Fibroblast of lung (primary cell): ENCODE measurements at places on chromosomes 12 and 14.
A peak's percentile ranks its signal among the peaks of the same experiment; 100 is the strongest.

GRCh38 chr12:98478606-98479005 lies 36.8 kb upstream of the TMPO start:
- H3K4me1 ChIP-seq = no peaks in the 10 kb centered on the region
- DNase-seq = no peak
- no peaks in the 10 kb centered on the region for H3K27me3 ChIP-seq

GRCh38 chr12:42660968-42661937 lies 71.7 kb upstream of the PRICKLE1 start:
- no peaks in the 10 kb centered on the region for H3K36me3 ChIP-seq
- H3K27me3 ChIP-seq = no peaks in the 10 kb centered on the region
- H3K4me3 ChIP-seq = no peak overlapping the region

DNA sequence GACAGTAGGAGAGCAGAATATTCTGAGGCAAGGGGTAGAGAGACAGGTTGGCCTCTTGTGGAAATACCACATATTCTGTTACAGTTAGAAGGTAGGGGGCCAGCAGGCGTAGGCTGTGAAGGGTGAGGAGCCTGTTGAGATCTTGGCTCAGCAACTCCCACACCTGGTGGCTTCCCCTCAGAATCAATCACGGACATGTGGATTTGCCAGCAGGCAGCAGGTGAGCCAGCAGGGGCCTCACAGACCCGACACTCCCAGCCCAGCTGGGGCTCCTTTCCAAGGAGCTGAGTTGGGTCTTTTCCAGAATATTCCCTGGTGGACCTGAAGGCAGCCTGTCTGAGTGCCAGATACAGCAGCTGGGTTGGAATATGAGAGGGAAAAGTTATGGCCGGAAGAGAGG lies 150.0 kb upstream of the CRY1 start:
- no peaks in the 10 kb centered on the region for H3K27me3 ChIP-seq
- H3K36me3 ChIP-seq = no peaks in the 10 kb centered on the region

- DNase-seq = no peak
- H3K27me3 ChIP-seq = no peaks in the 10 kb centered on the region
- no peak overlapping the region for H3K4me3 ChIP-seq
- no peak overlapping the region for H3K27ac ChIP-seq
- peaks cover 7% of the 10 kb centered on the region for H3K4me1 ChIP-seq
- H3K36me3 ChIP-seq = peaks cover 4% of the 10 kb centered on the region
Observed at GRCh38 chr14:105018414-105018813, 2.5 kb downstream of the CDCA4 start.

- H3K4me1 ChIP-seq = no peaks in the 10 kb centered on the region
- no peak for DNase-seq
- no peaks in the 10 kb centered on the region for H3K36me3 ChIP-seq
- H3K27ac ChIP-seq = no peak overlapping the region
- no peaks in the 10 kb centered on the region for H3K27me3 ChIP-seq
Observed at GRCh38 chr14:51500776-51501175, 150.9 kb upstream of the FRMD6 start.

DNA sequence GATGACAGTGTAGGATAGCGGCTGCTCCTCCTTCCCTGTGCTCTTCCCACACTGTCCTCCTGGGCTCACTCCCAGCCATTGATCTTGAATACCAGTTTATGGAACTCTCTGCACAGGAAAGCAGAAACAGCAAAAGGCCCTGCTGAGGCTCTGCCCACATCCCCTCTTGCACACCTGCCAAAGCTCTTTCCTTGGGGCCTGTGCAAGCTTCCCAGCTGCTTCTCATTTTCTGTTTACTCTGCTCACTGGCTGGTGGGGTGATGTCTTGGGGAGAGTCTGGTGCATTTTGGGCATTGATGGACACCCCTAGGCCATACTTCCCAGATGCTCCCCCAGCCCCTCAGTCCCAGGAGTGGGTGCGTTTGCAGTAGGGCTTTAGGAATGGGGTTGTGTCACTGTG lies 361.8 kb downstream of the TMEM121 start:
- H3K4me3 ChIP-seq = no peak overlapping the region
- H3K27ac ChIP-seq = no peak overlapping the region
- no peak for DNase-seq
- no peaks in the 10 kb centered on the region for H3K27me3 ChIP-seq
- H3K4me1 ChIP-seq = no peaks in the 10 kb centered on the region

DNA sequence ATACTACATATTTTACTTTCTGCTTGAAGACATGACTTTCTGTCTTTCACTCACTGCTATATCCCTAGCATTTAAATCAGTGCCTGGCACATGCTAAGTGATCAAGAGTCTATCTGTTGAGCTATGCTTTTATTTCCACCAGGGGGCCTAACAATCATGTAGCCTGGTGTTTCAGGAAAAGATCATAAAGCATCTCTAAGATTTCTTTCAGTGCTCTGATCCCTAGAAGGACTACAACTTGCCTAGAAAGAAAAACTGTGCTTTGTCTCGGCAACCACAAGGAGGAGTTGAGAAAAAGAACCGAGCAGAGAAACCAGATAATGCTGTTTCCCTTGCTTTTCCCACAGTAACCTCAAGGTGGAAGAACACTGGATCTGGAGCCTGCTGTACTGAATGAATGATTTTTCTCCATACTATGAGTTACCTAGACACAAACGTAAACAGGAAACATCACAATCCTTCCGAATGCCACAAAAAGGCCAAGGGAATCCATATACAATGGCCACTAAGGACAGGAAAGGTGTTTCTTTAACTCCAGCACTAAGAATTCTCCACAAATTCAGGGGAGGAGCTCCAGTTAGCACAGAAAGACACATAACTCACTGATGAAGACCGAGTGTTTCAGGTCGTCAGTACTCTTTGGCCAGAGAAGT lies 1.2 kb downstream of the CRY1 start:
- peaks cover 4% of the 10 kb centered on the region for H3K4me1 ChIP-seq
- no peaks in the 10 kb centered on the region for H3K36me3 ChIP-seq
- H3K27ac ChIP-seq = peak overlapping the region; percentile 97
- DNase-seq = peak; percentile 95

- no peaks in the 10 kb centered on the region for H3K27me3 ChIP-seq
- H3K27ac ChIP-seq = no peak overlapping the region
- H3K4me3 ChIP-seq = no peak overlapping the region
Observed at GRCh38 chr12:117476341-117476740, 114.9 kb upstream of the NOS1 start.

DNA sequence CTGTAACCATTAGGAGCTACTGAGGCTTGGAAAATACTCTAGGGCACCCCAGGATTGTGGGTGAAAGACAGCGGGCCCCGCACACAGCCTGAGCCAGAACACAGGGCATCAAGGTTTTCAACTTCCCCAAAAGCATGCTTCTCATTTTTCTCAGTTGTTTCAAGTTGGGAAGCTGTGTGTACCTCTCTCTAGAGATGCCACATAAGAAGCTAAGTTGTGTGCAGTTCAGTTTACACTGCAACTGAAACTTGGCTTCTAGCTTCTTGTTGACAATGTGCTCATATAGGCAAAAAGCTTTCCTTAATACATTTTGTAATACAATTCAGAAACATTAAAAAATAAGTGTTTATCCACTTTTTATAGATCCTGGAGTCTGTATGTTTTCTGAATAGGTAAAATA lies 88.1 kb upstream of the PTPRR start:
- no peaks in the 10 kb centered on the region for H3K36me3 ChIP-seq
- no peaks in the 10 kb centered on the region for H3K27me3 ChIP-seq
- H3K4me3 ChIP-seq = no peak overlapping the region
- no peak for DNase-seq
- H3K27ac ChIP-seq = no peak overlapping the region

- H3K27me3 ChIP-seq = no peaks in the 10 kb centered on the region
- DNase-seq = no peak
- H3K36me3 ChIP-seq = no peaks in the 10 kb centered on the region
- no peak overlapping the region for H3K27ac ChIP-seq
- no peaks in the 10 kb centered on the region for H3K4me1 ChIP-seq
Observed at GRCh38 chr12:131347345-131347714, 363.6 kb upstream of the SFSWAP start.

DNA sequence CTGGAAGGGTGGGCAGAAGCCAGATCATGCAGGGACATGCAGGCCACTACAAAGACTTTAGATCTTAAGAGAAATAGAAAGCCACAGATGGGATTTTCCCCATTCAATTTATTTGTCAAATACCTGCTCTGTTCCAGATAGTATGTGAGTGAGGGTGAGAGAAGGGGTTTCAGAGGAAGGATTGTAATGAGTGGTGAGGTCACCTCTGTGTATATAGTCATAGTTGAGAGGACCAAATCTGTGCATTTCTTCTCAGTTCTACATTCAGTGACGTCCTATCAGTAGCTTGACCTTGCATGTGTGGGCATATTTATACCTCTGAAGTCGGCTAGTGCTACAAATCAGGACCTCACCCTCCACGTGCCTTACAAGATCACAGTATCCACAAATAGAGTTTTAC lies 31.2 kb upstream of the RBM19 start:
- no peaks in the 10 kb centered on the region for H3K4me1 ChIP-seq
- H3K27ac ChIP-seq = no peak overlapping the region
- DNase-seq = no peak
- H3K36me3 ChIP-seq = no peaks in the 10 kb centered on the region
- no peak overlapping the region for H3K4me3 ChIP-seq
- peaks cover 4% of the 10 kb centered on the region for H3K27me3 ChIP-seq

GRCh38 chr14:93347850-93348249 lies 868 bp downstream of the COX8C start:
- no peaks in the 10 kb centered on the region for H3K4me1 ChIP-seq
- no peak overlapping the region for H3K4me3 ChIP-seq
- DNase-seq = no peak
- H3K36me3 ChIP-seq = no peaks in the 10 kb centered on the region
- no peaks in the 10 kb centered on the region for H3K27me3 ChIP-seq

DNA sequence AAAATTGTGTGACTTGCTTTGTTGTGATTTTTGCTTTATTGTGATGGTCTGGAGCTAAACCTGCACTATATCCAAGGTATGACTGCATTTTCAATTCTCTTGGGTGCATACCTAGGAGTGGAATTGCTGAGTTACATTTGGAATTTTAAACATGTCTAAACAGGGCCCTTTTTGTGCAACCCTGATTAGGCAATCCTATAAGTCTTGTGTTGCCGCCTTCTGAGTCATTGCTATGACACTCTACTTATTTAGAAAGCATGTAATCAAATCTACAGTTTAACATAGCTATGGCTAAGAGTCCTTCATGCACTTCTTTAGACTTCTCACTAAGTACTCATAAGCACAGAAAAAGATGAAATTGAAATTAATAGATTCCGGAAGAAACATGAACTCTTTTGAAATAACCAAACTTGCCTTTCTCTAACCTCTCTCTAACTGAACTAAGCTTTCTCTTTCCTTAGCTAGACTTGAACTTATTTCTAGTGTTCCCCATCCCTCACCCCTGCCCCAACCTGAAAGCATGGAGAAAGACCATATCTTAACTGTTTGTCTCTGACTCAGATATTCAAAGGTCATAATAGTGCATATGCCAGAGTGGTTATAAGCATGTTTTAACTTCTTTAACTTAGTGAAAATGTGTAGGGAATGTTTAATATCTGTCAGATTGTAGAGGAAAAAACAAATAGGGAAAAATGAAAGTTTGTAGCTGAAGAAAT lies 203.0 kb downstream of the SNAPC1 start:
- no peaks in the 10 kb centered on the region for H3K27me3 ChIP-seq
- H3K27ac ChIP-seq = peak overlapping the region; percentile 34
- H3K4me3 ChIP-seq = no peak overlapping the region
- peaks cover 3% of the 10 kb centered on the region for H3K4me1 ChIP-seq

DNA sequence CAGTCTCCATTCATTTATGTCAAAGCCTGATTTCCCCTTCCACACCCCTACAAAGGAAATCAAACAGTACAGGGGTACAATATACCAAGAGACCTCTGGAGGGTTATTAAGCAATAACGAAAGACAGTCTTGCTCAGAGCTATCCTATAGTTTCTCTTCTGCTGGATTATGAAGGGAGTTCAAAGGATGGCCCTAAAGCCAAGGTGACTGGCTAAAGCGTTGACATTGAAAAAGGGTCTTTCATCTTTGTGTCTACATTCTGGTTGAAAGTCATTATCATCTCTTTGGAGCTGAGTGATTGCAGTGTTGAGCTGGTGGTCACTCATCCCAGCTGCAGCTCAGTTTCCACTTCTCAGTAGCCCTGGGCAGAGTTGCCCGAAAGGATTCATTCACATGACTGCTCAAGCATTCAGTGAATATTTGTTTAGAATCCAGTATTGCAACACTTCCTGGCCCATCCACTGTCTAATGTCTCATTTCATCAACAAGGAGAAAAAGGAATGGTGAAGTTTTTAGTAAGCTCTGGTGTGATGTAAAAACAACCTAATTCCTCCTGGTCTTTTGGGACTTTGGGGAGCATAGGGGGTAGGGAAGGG lies 19.2 kb upstream of the TBX5 start:
- DNase-seq = peak; percentile 80
- H3K27me3 ChIP-seq = no peaks in the 10 kb centered on the region
- H3K4me1 ChIP-seq = peaks cover 2% of the 10 kb centered on the region
- H3K4me3 ChIP-seq = no peak overlapping the region

DNA sequence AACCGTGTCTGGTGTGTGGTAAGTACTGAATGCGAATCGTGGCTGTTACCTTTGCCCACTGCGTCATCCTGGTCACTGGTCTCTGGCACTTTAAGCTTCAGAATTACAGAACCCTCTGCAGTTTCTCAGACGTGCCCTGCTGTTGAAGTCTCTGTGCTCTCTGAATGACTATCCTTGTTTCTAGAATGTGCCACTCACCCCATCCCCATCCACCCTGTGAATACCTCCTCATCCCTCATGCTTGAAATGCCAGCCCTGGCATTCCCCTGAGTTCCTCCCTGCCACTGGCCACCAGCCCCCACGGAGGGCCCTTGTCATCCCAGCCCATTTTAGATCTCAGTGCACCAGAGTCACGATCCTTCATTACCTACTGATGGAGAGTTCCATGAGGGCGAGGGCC lies 21.3 kb downstream of the TPCN1 start:
- H3K4me1 ChIP-seq = peaks cover 42% of the 10 kb centered on the region
- no peak for DNase-seq
- no peak overlapping the region for H3K4me3 ChIP-seq
- peak overlapping the region; percentile 70 for H3K27ac ChIP-seq

- no peak for DNase-seq
- peaks cover 5% of the 10 kb centered on the region for H3K27me3 ChIP-seq
- no peaks in the 10 kb centered on the region for H3K4me1 ChIP-seq
- H3K4me3 ChIP-seq = no peak overlapping the region
- H3K36me3 ChIP-seq = no peaks in the 10 kb centered on the region
Observed at GRCh38 chr12:53862831-53863230, 75.8 kb upstream of the HOXC13 start.

GRCh38 chr14:80055226-80055625 lies 156.1 kb downstream of the DIO2 start:
- H3K27ac ChIP-seq = no peak overlapping the region
- no peaks in the 10 kb centered on the region for H3K4me1 ChIP-seq
- no peak for DNase-seq
- H3K27me3 ChIP-seq = no peaks in the 10 kb centered on the region

DNA sequence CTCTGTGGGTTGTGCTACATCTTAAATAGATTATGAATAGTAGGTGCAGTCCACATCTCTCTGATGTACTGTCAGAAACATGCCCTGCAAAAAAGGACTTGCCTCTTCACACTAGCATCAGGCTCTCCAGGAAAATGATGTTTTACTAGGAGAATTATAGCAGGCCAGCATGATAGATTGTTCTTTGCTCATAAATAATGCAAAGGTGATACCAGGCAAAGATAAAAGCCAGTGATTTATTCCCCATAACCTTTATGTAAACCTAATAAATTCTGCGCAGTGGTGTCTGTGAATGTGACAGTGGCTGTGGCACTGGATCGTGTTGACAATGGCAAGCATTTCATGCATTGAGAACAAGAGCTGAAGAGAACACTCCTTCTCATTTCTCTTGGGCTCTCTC lies 646.5 kb upstream of the SEL1L start:
- no peaks in the 10 kb centered on the region for H3K4me1 ChIP-seq
- no peaks in the 10 kb centered on the region for H3K27me3 ChIP-seq
- H3K36me3 ChIP-seq = no peaks in the 10 kb centered on the region

GRCh38 chr12:124720004-124720680 lies 143.5 kb downstream of the SCARB1 start:
- H3K36me3 ChIP-seq = no peaks in the 10 kb centered on the region
- DNase-seq = peak; percentile 90
- H3K27ac ChIP-seq = no peak overlapping the region
- peaks cover 4% of the 10 kb centered on the region for H3K27me3 ChIP-seq
- H3K4me3 ChIP-seq = no peak overlapping the region
